Fibroblast of mammary gland (primary cell): ENCODE measurements at places on chromosomes 2 and 18.

GRCh38 chr18:29449424-29449823 is 1272.5 kb upstream of the CDH2 start:
- DNase-seq, result peak; percentile 60

- no peak for DNase-seq
These were observed 2.8 kb downstream of the CRYGB start for GRCh38 chr2:208142925-208143799.

- DNase-seq, result peak; percentile 73
These were observed 58.1 kb upstream of the TTN start for GRCh38 chr2:178865146-178865936.

DNA sequence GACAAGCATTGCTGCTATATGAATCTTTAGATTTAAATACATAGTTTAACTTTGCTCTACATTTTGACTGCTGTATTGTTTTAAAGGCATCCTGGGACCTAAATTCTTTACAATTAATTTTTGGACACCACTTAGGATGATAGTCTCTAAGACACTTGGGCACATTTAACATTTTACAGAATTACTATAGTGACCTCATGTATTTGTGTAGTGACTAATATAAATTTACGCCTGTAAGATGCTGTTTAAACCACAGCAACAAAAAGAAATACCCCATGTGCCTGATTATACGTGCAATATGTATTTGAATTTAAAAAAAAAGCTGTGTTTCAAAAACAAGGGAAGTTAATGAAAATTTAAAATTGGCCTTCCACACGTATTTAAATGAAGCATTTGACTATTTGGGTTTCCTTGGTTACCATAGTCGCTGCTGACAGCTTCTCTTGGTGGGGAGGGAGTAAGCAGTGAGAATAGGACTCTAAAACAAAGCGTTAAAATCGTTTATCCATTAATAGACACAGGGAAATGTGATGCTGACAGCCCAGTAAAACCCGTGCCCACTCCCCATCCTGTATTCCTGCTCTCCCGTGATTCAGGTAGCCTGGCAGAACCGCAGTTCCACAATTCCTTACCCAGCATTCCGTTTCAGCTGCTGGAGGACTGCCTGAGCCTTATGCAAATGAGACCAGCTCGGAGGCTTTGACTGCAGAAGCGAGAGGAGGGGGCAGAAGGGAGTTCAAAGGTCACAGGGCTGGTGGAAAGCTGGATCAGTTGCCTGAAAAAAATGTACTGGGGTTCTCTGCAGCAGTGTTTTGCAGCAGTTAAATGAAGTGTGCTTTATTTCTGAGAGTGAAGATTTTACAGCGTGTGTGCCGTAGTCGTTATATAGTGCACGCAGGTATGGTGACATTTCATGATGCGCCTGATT is 104.3 kb downstream of the CSRNP3 start:
- DNase-seq, result peak; percentile 7

GRCh38 chr2:73700661-73701447 is 36.3 kb downstream of the TPRKB start:
- DNase-seq, result no peak

- no peak for DNase-seq
These were observed 41.3 kb upstream of the GBX2 start for GRCh38 chr2:236209535-236209934.

- peak; percentile 32 for DNase-seq
These were observed 916 bp upstream of the PDCD1 start for GRCh38 chr2:241859436-241860183.

- no peak for DNase-seq
These were observed 51.5 kb downstream of the VIL1 start for GRCh38 chr2:218470448-218470847.

DNA sequence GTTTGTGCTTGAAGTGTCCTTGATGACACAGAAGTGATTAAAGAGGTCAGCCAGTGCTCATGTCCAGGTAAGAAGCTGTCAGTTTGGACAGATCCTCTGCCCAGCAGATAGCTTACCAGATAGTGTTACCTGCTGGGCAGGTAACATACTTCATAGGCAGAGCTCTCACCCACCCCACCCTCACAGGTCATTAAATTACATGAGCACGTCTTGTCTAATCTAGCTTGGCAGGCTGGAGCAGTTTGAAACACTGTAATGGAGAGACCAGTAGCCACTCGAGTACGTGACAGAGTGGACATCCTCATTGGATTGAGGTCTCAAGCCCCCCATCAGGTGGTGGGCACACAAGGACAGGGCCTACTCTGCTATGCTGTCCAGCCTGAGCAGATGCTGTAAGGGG is 27.1 kb downstream of the TTC32 start:
- DNase-seq, result no peak

DNA sequence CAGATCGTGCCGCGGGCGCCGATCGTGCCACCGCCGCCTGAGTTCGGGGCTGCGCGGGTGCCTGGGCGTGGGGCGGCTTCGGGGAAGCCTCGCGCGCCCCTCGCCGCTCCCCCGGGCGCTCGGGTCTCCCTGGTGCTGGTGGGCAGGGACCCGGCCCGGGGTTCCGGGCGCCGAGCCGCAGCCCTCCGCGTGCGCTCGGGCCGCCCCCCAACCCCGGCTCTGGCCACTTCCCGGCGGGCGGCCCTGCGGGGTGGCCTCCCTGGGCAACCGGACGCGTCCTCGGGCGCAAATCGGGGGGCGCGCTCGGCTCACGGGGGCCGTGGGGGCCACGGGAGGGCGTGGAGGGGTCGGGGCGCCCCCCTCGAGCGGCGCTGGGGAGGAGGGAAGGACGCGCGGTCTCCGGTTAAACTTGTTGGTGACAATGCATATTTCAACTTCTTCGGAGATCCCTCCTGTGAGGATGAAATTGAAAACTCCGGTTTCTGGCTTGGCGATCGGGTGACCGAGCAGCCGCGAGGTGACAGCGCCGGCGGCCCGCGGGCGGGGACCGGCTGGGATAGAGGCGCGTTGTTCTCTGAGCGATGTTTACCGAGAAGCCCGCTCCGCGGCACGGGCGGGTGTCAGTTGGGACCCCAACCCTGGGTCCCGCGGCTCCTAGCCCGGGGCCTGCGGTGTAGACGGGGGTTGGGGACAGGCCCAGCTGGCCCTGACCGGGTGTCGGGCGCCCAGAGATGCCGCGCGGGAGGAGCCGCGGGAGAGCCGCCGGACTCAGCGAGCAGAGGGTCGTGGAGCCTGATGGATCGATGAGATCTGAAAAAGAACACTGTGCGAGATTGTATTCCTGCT is 676 bp downstream of the SH3BP4 start:
- DNase-seq, result no peak

DNA sequence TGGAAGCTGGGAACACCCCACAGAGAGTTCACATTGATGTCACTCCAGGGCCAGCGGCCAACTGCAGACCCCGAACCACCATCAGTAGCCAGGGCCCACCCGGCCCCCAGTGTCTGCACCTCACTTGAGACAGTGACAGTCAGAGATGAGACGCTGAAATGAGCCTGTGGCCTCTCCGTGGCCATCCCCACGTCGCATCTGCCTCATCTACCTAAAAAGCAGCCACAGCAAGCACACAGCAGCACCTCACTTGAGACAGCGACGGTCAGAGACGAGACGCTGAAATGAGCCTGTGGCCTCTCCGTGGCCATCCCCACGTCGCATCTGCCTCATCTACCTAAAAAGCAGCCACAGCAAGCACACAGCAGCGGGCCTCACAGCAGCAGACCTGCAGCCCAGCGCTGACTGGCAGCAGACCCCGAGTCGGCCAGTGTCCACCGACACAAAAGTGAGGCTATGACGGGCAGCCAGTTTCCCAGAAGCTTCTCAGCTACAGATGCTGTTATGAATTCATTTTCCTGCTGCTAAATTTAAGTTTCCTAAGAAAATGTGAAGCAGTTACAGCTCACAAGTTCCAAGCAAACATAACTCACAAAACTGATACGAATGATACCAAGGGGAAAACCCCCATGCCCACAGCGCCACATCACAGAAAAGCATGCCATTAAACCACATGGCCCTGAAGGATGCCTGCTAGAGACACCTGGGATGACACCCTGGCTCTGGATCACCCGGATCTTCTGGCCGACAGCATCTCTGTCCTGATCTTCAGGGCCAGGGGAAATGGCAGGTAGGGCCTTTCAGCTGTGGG is 27.7 kb downstream of the SNORC start:
- no peak for DNase-seq

- DNase-seq, result no peak
These were observed 56.9 kb upstream of the NEMP2 start for GRCh38 chr2:190591437-190591836.

GRCh38 chr2:119233326-119234020 is 9.8 kb downstream of the STEAP3 start:
- peak; percentile 78 for DNase-seq

- DNase-seq, result peak; percentile 17
These were observed 3.0 kb upstream of the CHMP3 start for GRCh38 chr2:86566158-86566820.

GRCh38 chr2:237434866-237435311 is 20.9 kb upstream of the COL6A3 start:
- DNase-seq, result peak; percentile 84

DNA sequence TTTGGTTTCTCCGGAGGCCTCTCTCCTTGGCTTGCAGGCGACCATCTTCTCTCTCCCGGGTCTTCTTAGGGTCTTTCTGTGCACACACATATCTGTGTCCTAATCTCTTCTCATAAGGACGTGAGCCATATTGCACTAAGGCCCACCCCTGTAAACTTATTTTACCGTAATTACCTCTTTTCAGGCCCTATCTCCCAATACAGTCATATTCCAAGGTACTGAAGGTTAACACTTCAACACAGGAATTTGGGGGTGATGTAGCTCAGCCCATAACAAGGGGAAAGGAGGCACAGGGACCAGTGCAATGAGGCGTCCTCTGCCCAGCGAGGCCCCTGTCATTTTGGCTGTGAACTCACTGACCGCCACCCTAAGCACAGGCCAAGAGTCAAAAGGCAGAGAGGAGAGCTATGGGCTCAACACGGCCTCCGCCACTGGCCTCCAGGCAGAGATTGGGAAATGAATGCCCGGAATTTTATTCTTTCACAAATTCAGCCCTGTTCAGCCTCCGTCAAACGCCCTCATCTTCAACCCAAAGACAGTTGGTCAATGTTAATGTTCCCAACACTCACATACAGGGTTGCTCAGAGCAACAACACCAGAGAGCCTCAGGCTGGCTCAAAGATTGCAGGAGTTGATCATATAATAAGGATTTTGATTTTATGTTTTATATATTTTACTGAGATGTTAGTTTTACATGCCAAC is 15.9 kb upstream of the NMUR1 start:
- no peak for DNase-seq

GRCh38 chr18:9240270-9240669 is 94.3 kb upstream of the TWSG1 start:
- DNase-seq, result no peak
